ENCODE measurements at places on chromosomes 12 and 14. TPM values are rescaled to one million over a fixed set of nuclear protein-coding genes. Genes with fewer than 3 reads are reported as not detected.

Gene PSMA6
- 106 TPM for total RNA-seq

Gene PA2G4
- total RNA-seq, result 57.0 TPM

Gene ADSS1
- total RNA-seq, result 6.6 TPM

Gene MORN3
- 3.2 TPM for total RNA-seq

Gene SERPINA1
- 7.0 TPM for total RNA-seq

Gene OR6C3
- not detected for total RNA-seq

Gene KCNH3
- total RNA-seq, result 67.2 TPM

Gene TAS2R42
- not detected for total RNA-seq

Gene PPFIBP1
- total RNA-seq, result 141 TPM

Gene IRAK4
- 8.5 TPM for total RNA-seq

Gene JDP2
- total RNA-seq, result 25.3 TPM

Measured in dorsolateral prefrontal cortex (tissue), 122 donors.